ENCODE measurements at places on chromosomes 6 and 20.

- DNase-seq: no peak
Observed at GRCh38 chr6:3966426-3966825, 112.5 kb downstream of the FAM217A start.

DNA sequence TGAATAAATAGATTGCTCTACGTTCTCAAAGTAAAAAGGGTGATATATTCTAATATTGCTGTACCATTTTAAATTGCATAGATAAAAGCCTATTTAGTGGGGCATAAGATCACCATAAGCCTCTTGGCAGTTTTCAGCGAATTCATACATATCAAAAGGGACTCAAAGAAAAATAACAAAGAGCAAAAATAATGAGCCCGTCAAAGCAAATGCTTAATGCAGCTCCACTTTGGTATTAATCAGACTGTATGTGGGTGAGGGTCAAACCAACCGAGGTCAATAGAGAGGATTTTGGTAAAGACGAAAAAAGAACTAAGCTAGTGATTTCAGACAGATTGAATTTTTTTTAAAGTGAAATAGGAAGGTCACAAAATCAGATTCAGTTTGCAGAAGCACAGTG, 598.8 kb downstream of the GRIK2 start:
- no peak for DNase-seq

DNA sequence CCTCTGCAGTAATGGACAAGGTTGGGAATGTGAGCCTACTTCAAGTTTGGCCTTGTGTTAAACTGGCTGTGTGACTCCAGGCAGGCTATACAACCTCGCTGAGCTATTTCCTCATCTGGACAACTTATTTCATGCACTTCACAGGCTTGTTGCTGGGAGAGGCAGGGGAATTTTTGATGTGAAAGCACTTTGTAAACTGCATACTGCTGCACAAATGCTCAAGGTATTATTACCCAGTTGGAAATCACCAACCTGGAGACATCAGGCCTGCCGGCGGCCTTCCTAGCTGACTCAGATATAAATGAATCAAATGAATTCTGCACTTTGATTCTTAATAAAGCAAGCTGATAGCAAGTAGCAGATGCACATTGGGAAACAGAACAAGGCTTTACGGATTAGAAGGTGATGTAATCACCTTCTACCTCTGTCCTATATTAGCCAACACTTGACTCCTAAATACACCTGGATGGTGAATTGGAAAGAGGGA, 10.1 kb downstream of the JARID2 start:
- no peak for DNase-seq

GRCh38 chr20:35551503-35551902, 9.6 kb downstream of the ERGIC3 start:
- DNase-seq: no peak

DNA sequence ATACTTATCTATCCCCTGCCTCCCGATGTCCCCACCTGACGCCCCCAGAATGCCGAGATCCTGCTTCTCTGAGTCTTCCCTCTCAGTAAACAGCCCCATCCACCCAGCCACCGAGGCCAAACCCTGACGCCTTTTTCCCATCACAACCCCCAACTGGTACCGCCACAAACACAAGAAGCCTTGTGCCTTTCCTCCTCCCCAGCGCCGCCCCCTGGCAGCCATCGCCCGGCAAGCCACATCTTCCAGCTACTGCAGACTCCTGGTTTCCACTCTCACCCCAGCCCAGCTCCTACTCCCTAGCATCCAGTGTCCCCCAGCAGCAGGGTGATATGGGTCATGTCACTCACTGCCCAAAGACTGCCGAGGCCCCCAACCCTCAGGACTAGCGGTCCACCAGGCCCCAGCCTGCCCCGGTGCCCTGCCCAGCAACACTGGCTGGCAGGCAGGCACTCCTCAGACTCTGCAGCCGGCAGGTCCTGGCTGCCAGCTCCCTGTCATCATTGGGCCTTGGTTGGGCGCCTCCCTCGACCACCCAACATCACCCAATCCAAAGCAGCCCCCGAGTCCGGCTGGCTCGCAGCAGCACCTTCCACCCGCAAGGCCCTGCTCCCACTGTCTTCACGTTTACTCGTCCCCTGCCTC, 11.2 kb downstream of the TCFL5 start:
- no peak for DNase-seq

GRCh38 chr20:33602826-33603590, 59.1 kb upstream of the C20orf144 start:
- no peak for DNase-seq

GRCh38 chr6:34146801-34147592, 1.1 kb upstream of the GRM4 start:
- DNase-seq: no peak

DNA sequence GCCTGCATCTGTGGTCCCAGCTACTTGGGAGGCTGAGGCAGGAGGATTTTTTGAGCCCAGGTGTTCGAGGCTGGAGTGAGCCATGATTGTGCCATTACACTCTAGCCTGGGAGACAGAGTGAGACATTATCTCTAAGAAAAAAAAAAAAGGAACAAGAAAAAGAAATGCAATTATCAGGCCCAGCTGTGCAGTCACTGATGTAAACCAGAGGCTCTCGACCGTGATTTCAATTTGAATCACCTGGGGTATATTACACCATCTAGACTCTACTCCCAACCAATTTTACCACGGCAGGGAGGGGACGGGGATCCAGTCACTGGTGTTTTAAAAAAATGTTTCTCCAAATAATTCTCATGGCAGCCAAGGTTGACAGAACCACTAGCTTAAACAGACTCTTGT, 48.8 kb upstream of the NKX2-2 start:
- no peak for DNase-seq

- DNase-seq: no peak
Observed at GRCh38 chr6:136464148-136464547, 86.1 kb downstream of the MAP7 start.

- no peak for DNase-seq
Observed at GRCh38 chr6:102759415-102759814, 1365.9 kb downstream of the GRIK2 start.

- no peak for DNase-seq
Observed at GRCh38 chr6:127195833-127196232, 70.8 kb upstream of the RNF146 start.

- DNase-seq: no peak
Observed at GRCh38 chr20:63577317-63577894, 3.4 kb upstream of the HELZ2 start.

- DNase-seq: no peak
Observed at GRCh38 chr6:142857233-142857761, 87.7 kb downstream of the HIVEP2 start.

GRCh38 chr6:159307246-159307790, 138.1 kb downstream of the FNDC1 start:
- DNase-seq: no peak

GRCh38 chr6:127289934-127290333, 23.3 kb downstream of the RNF146 start:
- DNase-seq: no peak
